Large intestine (tissue), 12 donors: ENCODE measurements at places on chromosomes 1 and 21. TPM values are rescaled to one million over a fixed set of nuclear protein-coding genes. Genes with fewer than 3 reads are reported as not detected.

TLCD4 gene
- 4.9 TPM for polyA plus RNA-seq

RIMS3 gene
- 6.9 TPM for polyA plus RNA-seq

SGIP1 gene
- polyA plus RNA-seq = 15.2 TPM

TNFRSF18 gene
- polyA plus RNA-seq = 0.49 TPM

PLEKHN1 gene
- polyA plus RNA-seq = 0.49 TPM

CDKN2C gene
- 5.2 TPM for polyA plus RNA-seq

OR2T29 gene
- not detected for polyA plus RNA-seq

C4BPA gene
- 0.04 TPM for polyA plus RNA-seq

DNA sequence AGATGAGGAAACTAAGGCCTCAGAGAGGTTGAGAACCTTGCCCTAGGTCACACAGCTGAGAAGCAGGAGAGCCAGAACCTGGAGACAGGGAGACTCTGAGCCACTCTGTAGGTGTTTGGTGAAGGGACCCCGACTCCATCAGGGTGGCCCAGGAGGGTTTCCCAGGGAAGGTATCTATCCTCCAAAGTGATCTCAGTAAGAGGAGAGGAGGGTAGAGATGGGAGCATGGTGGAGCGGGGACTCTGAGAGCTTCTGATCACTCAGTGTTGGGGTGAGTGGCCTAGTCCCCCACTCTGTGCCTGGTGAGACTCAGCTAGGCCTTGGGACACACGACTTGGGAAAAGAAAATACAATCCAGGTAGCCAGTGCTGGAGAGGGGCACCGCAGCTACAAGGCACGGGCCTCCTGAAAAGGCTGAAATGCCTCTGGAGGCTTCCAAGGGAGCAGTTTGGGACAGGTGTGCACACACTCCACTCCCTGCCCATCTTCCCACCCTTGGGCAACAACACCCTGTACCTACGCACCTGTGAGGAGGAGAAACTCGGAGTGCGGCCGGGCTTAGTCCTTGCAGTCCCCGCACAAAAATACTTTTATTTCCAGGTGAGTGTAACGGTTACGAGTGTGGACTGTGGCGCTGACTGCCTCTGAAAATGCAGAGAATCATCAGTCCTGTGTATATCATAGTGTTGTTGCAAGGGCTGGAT is 80.8 kb downstream of the CAMK2N1 start:
- no peak overlapping the region for H3K27ac ChIP-seq
- H3K4me3 ChIP-seq = no peak overlapping the region
- no peaks in the 10 kb centered on the region for H3K36me3 ChIP-seq
- DNase-seq = no peak

GRCh38 chr1:178541829-178542553 is 29.1 kb downstream of the TEX35 start:
- peak overlapping the region; percentile 61 for H3K4me3 ChIP-seq
- peaks cover 44% of the 10 kb centered on the region for H3K4me1 ChIP-seq
- peak overlapping the region; percentile 92 for H3K27ac ChIP-seq
- no peaks in the 10 kb centered on the region for H3K27me3 ChIP-seq

DNA sequence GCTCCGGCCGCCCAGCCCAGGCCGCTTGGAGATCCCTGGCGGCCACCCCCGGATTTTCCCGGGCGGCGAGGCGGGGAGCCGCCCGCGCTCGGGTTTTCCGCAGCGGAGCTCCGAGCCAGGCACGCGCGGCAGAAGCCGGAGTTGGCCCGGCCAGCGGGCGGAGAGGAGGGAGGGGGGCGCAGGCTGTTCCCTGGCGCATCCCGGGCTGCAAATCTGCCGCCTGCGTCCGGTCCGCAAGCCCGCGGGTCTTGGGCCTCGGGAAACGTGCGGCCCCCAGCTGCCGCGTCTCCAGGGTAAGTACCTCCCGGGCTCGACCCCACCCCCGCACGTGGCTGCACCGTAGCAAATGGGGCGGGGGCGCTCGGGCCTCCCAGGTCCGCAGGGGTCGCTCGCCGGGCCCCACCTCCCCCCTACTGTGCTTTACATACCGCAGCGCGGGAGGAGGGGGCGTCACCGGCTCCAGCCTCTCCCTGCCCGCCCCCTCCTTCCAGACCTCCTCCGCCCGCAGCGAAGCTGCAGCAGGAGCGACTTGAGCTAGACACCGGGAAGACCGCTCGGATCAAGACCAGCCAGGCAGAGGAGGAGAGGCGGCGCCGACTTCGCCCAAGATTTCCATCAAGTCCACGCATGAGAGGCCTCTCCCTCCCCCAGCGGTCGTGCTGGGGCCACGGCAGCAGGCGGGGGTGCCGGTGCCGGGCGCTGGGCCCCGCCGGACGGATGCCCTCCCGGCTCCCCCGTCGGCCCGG is 1.6 kb downstream of the TMEM200B start:
- H3K4me1 ChIP-seq = peaks cover 22% of the 10 kb centered on the region
- H3K27me3 ChIP-seq = peaks cover 48% of the 10 kb centered on the region
- H3K4me3 ChIP-seq = peak overlapping the region; percentile 61
- H3K36me3 ChIP-seq = peaks cover 12% of the 10 kb centered on the region
- peak; percentile 46 for DNase-seq

GRCh38 chr1:27393641-27394281 is 1.3 kb downstream of the GPR3 start:
- H3K27me3 ChIP-seq = peaks cover 7% of the 10 kb centered on the region
- H3K36me3 ChIP-seq = no peaks in the 10 kb centered on the region
- peaks cover 23% of the 10 kb centered on the region for H3K4me1 ChIP-seq
- no peak overlapping the region for H3K4me3 ChIP-seq

DNA sequence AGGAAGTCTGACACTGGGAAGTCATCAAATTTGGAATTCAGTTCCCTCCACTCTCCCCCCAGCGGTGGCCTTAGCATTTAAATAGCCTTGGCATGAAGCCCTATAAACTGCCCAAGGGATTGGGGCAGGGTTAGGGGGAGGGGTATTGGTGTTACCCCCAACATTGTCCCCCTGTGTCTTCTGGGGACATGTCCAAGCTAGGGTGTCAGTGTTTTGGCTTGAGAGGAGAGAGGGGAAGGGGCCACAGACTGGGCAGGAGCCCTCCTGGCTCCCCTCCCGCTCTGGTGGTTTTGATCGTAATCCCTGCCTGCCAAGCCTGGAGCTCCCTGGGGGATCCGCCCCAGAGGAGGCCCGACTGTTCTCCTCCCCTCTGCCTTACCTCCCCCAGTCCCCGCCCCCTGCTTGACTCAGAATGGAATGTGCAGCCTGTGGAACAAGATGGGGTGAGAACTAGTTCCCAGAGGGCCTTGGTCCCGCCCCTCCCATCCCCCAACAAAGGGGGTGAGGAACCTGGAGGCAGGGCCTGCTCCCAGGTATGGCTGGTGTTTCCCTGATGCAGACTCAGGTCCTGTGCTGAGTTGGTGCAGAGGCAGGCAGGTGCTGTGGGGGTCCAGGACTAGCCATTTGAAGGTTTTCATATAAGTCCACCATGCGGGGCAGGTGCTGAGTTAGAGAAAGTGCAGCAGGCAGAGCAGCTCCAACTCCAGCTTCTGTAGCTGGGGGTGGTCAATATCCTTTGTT is 7.4 kb downstream of the SOX13 start:
- no peaks in the 10 kb centered on the region for H3K27me3 ChIP-seq
- H3K27ac ChIP-seq = peak overlapping the region; percentile 68
- no peak overlapping the region for H3K4me3 ChIP-seq
- H3K4me1 ChIP-seq = peaks cover 84% of the 10 kb centered on the region
- DNase-seq = peak; percentile 94

GRCh38 chr21:31318971-31319370 is 25.1 kb downstream of the TIAM1 start:
- no peak for DNase-seq
- H3K27ac ChIP-seq = no peak overlapping the region

DNA sequence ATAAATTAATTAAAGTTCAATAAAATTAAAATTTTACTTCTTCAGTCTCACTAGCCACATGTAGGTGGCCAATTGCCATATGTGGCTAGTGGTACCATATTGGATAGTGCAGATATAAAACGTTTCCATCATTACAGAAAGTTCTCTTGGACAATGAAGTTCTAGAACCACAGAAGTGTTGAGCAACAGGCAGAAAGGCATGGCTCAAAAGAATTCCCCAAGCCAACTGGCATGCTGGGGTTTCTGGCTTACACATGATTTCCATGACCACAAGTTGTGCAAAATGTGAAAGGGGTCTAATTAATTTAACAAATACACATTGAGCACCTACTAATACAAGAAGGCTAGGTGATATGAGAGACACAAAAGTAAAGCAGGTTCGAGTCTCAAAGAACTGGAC is 72.2 kb upstream of the CDC42BPA start:
- no peak overlapping the region for H3K4me3 ChIP-seq
- H3K27ac ChIP-seq = no peak overlapping the region
- H3K36me3 ChIP-seq = no peaks in the 10 kb centered on the region
- no peaks in the 10 kb centered on the region for H3K4me1 ChIP-seq
- no peak for DNase-seq

DNA sequence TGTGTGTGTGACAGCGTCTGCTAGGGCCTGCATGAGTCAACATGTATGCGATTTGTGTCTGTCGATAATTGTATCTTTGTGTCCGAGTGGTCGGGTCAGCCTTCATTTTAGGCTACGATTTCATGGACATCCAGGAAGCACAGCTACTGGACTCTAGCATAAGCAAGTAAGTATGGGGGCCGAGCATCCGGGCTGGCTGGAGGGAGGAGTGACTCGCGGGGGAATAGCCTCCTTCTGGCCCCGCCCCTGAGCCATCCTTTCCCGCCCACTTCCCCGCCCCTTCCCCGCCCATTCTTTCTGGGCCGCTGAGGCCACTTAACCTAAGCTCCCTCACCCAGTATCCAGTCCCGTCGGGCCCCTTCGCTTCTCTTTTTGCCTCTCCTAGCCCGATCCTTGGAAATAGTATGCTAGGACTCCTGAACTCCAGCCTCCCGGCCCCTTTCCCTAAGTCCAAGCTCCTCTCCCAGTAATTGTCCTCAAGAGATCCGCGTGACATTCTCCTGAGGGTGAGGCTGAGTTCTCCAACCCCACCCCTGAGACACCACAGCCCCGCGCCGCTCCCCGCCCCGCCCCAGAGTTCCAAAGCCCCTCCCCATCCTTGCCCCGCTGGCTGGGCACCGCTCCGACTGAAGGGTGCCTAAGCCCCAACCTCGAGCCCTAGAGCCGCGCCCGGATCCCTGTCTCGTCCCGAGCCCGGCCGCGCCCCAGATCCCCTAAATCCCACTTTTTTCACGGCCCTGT is 1.2 kb downstream of the MAP3K6 start:
- DNase-seq = peak; percentile 92
- peaks cover 5% of the 10 kb centered on the region for H3K27me3 ChIP-seq
- H3K27ac ChIP-seq = peak overlapping the region; percentile 90
- H3K4me1 ChIP-seq = peaks cover 21% of the 10 kb centered on the region
- H3K4me3 ChIP-seq = peak overlapping the region; percentile 62

DNA sequence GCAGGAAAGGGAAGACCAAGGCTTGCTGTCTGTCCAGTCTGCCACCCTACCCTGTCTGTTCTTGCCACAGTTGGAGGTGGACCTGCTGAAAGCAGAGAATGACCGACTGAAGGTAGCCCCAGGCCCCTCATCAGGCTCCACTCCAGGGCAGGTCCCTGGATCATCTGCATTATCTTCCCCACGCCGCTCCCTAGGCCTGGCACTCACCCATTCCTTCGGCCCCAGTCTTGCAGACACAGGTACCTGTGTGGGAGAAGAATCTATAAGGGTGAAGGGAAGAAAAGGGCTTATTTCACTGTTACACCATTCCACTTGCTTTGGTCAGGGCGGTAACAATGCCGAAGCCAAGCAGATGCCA is 20.3 kb upstream of the IPO9 start:
- H3K27me3 ChIP-seq = no peaks in the 10 kb centered on the region
- peaks cover 50% of the 10 kb centered on the region for H3K36me3 ChIP-seq
- H3K4me1 ChIP-seq = no peaks in the 10 kb centered on the region
- DNase-seq = no peak
- no peak overlapping the region for H3K27ac ChIP-seq
- H3K4me3 ChIP-seq = no peak overlapping the region

DNA sequence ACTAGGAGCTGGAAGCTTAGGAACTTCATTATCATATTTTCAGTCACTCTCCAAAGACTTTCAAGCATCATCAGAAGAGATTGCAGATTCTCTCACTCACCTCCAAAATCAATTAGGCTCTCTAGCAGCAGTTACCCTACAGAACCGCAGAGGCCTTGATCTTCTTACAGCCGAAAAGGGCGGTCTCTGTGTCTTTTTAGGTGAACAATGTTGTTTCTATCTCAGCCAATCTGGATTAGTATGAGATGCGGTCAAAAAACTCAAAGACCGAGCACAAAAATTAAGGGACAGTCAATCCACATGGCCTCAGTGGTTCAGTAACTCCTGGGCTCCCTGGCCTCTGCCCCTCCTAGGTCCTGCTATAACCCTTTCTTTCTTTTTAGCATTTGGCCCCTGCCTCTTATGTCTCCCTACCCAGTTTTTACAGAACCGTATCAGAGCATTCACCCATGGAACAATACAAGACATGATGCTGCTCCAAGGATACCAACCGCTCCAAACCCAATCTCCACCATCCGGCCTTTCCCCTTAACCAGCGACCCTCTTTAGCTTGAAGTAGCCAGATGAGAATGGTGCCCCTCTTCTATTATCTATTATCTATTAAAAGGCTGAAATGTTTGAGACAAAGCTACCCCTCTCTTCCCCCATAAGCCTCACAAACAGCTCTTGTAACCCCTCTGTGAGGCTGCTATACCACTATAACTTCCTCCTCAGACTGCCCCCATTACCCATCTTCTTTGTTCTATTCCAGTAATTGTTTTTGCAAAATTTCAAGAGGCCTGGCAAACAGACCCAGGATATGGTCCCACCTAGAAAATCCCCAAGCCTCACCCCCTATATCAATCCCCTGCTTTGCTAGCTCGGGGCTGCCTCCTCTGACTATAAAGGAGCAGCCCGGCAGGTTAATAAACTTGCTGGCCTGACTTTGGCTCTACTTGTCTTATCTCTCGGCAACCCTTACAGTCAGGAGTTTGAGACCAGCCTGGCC is 18.7 kb upstream of the CA6 start:
- H3K27me3 ChIP-seq = peaks cover 6% of the 10 kb centered on the region
- H3K36me3 ChIP-seq = no peaks in the 10 kb centered on the region
- H3K4me3 ChIP-seq = no peak overlapping the region
- H3K4me1 ChIP-seq = no peaks in the 10 kb centered on the region
- DNase-seq = no peak

- no peak for DNase-seq
- H3K4me1 ChIP-seq = peaks cover 29% of the 10 kb centered on the region
- no peak overlapping the region for H3K27ac ChIP-seq
- no peak overlapping the region for H3K4me3 ChIP-seq
- H3K27me3 ChIP-seq = peaks cover under 1% of the 10 kb centered on the region
These were observed 95.1 kb upstream of the ARHGEF16 start for GRCh38 chr1:3359351-3359750.

- H3K36me3 ChIP-seq = no peaks in the 10 kb centered on the region
- H3K4me1 ChIP-seq = no peaks in the 10 kb centered on the region
- no peaks in the 10 kb centered on the region for H3K27me3 ChIP-seq
- no peak overlapping the region for H3K4me3 ChIP-seq
- DNase-seq = no peak
These were observed 427.1 kb upstream of the CXADR start for GRCh38 chr21:17085707-17086106.

GRCh38 chr1:101253976-101254674 is 17.3 kb downstream of the S1PR1 start:
- peaks cover 17% of the 10 kb centered on the region for H3K4me1 ChIP-seq
- H3K27ac ChIP-seq = no peak overlapping the region
- no peaks in the 10 kb centered on the region for H3K27me3 ChIP-seq
- no peaks in the 10 kb centered on the region for H3K36me3 ChIP-seq
- H3K4me3 ChIP-seq = no peak overlapping the region
